ENCODE measurements at places on chromosomes 1 and 21.

DNA sequence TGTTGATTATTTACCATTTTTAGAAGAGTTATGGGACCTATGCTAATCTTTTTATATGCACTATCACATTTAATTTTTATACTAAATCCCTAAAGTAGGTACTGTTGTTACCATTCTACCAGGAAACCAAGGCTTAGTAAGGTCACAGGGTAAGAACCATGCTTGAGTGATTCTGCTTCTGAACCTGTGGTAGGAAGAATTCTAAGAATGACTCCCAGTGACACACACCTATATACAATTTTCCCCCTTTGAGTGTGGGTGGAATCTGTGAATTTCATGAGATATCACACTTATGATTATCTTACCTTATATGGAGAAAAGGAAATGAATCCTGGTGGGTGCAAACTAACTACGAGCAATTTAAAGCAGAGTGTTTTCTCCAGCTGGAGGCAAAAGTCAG, 391.0 kb downstream of the USH2A start:
- no peak for DNase-seq

- DNase-seq = no peak
These were observed 123.7 kb upstream of the EDN2 start for GRCh38 chr1:41608211-41608610.

GRCh38 chr1:22454476-22455056, 2.9 kb downstream of the ZBTB40 start:
- no peak for DNase-seq

- no peak for DNase-seq
These were observed 4.8 kb upstream of the FOXD2 start for GRCh38 chr1:47433037-47433421.
